ENCODE measurements at places on chromosomes 13 and 19.

GRCh38 chr19:13072188-13072908, 30.3 kb downstream of the LYL1 start:
- no peak for DNase-seq

DNA sequence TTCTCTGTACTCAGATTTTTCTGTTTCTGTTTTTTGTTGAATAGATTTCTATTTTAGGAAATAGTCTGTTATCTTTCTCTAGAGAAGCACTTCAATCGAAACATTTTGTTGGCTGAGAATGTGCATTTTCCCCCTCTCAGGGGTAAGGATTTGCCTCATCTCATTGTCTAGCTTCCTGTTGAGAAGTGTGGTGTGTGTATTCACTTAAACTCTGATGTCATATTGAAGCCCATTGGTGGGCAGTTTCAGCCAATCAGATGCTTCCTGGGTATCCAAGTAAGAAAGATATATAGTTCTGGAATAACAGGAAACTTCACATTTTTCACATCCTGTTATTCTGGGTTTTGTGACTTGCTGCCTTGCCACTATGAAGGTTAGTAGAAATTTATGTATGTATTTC, 87.6 kb downstream of the ARHGEF7 start:
- no peak for DNase-seq

GRCh38 chr19:44003461-44004009, 778 bp downstream of the ZNF230 start:
- DNase-seq = peak; percentile 33

DNA sequence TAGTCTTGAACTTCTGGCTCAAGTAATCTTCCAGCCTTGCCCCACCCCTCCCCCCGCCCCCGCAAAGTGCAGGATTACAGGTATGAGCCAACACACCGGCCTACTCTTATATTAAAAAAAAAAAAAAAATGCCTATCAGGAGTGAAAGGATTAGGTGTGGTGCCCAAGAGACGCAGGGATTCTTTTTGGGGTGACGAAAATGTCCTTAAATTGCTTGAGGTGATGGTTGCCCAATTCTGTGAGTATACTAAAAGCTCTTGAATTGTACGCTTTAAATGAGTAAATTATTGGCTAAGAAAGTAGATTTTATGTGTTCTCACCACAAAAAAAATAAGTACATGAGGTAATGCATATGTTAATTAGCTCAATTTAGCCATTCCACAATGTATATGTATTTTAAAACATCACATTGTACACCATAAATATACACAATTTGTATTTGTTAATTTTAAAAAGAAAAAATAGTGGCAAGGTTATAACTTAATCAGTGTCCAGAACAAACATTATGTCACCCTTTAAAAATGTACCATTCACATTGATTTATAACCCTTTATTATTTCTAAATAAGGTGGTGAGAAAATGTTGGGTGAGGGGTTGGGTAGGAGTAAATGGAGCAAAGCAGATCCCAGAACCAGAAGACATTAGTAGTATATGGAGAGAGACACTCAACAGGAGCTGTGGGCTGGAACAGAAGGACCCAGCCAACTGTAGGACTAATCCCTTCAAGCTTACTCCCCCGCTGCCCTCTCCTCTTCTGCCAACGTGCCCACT, 3.9 kb downstream of the IGSF23 start:
- DNase-seq = no peak
